ENCODE measurements at places on chromosomes 3 and 15. TPM values are rescaled to one million over a fixed set of nuclear protein-coding genes. Genes with fewer than 3 reads are reported as not detected.
A peak's percentile ranks its signal among the peaks of the same experiment; 100 is the strongest.

GRCh38 chr3:8423307-8423706 is 78.3 kb upstream of the LMCD1 start:
- no peaks in the 10 kb centered on the region for H3K36me3 ChIP-seq
- H3K27ac ChIP-seq = no peak overlapping the region

GRCh38 chr3:144772372-144772771 is 800.7 kb downstream of the DIPK2A start:
- H3K4me1 ChIP-seq = no peaks in the 10 kb centered on the region
- no peak overlapping the region for H3K4me3 ChIP-seq
- DNase-seq = no peak
- no peak overlapping the region for H3K27ac ChIP-seq

- H3K4me1 ChIP-seq = peaks cover 29% of the 10 kb centered on the region
- peak overlapping the region; percentile 49 for H3K4me3 ChIP-seq
- DNase-seq = peak; percentile 3
- H3K36me3 ChIP-seq = no peaks in the 10 kb centered on the region
- peak overlapping the region; percentile 61 for H3K27ac ChIP-seq
These were observed 401 bp downstream of the ZSCAN29 start for GRCh38 chr15:43370310-43370974.

DNA sequence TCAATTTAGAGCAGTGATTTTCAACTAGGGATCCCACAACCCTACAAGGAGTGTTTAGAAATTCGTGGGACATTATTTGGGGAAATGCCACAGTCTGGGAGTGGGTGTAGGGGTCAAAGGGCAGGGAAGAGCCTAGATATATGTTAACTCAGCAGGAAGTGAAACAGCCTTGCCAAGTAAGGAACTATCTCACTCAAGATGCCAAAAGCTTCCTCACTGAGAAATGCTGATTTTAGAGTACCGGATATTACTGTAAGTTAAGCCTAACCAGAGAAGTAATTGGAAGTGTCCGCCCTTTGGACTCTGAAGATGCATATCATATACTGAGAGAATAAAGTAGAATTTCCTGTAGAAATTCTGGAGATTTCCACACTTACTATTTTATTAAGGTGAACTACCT is 158.6 kb downstream of the BBX start:
- no peak for DNase-seq
- H3K4me3 ChIP-seq = no peak overlapping the region

The LRTM1 gene
- not detected for total RNA-seq
